Amniotic stem cell (primary cell): ENCODE measurements at places on chromosomes 11 and 22.

DNA sequence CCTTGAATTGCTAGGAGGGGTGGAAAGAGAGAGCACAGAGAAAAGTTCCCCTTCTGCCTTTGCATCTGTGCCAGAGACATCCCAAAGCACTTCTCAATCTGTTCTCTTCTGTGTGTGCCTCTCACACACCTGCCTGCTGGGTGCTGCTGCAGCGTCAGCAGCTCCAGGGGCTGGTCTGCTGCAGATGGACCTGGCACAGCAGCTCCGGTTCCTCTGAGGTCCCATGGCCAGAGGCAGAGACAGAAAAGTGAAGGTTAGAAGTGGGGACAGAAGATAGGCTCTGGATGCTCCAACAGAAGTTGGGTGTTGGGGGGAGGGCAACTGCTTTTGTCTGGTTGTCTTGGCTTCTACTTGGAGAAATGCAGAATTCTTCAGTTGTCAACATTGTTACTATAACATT lies 48.9 kb upstream of the KIRREL3 start:
- DNase-seq: no peak

DNA sequence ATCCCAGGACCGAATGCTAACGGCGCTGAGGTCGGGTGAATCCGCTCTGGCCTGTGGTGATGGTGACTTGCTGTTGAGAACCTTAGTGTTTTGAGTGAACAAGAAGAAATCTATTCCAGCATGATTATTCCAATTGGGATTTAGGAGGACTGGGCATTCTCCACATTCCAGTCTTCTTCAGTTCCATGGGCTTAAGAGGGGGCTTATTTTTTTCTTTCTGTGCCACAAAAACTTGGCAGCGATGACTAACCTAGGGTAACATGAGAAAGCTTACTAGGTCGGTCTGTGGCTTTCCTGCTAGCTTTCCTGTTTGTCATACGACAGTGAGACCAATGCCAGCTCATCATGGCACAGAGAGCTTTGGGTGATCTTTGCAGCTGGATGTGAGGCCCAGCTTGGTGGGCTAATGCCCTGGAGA lies 62.9 kb upstream of the ATXN10 start:
- peak; percentile 79 for DNase-seq

- DNase-seq: no peak
Measured at GRCh38 chr11:99535406-99535805, 514.7 kb downstream of the CNTN5 start.

DNA sequence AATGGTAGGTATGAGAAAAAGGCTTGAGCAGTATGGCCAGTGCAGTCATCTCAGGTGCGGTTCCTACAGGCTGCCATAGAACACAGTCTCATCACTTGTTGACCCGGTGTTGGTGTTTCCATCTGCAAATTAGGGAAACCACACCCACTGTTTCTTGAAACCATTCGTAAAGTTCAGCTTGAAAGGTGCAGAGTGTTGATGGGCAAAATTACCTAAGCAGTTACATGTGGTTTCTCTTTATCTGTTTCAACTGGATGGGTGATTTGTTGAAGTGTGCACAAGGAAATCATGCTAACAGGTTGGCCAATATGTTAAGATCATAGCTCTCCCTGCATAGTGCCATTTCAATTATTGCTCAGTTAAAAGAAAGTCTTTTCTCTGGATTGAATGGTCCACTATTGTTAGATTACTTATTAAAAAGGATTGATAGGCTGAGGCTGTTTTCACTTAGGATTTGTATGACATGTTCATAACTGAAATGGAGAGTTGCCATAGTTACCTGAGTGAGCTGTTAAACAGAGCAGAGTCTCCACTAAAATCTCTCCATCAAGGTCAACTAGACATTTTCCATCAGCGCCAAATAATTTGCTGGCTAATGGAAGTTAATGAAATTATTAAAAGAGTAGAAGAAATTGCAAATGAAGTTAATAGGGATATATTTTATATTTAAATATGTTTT lies 203.1 kb upstream of the MTMR2 start:
- DNase-seq: no peak

DNA sequence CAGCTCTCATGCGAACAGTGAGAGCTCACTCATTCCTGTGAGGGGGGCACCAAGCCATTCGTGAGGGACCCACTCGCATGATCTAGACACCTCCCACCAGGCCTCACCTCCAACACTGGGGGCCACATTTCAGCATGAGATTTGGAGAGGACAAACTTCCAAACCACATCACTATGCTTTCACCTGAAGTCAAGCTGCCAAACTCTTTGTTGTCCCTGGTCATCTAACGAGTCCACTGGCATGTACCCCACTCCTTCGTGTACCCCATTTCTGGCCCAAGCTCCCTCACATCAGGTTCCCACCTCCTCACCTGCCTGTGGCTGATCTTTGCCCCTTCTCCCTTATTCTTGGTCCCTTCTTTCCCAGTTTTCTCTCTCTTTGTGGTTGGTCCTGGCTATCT lies 198.9 kb downstream of the ADAMTS15 start:
- no peak for DNase-seq

DNA sequence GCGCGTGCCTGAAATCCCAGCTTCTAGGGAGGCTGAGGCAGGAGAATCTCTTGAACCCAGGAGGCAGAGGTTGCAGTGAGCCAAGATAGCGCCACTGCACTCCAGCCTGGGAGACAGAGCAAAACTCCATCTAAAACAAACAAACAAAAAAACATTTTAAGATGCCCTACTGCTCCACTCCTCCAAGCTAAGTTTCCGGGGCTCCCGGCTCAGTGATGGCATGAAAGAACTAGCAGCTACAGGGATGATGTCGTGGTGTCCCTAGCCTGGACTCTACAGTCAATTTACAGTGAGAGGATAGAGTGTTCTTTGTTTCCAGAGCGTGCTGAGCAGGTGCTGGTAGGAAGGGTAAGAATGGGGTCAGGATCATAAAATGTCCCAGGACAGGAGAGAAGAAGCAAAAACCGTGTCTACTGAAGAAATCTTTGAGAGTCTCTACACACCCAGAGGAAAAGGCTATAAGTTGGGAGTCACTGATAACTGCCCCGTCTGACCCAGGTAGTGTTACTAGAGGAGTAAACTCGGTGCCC lies 1.2 kb upstream of the ZBTB3 start:
- no peak for DNase-seq

DNA sequence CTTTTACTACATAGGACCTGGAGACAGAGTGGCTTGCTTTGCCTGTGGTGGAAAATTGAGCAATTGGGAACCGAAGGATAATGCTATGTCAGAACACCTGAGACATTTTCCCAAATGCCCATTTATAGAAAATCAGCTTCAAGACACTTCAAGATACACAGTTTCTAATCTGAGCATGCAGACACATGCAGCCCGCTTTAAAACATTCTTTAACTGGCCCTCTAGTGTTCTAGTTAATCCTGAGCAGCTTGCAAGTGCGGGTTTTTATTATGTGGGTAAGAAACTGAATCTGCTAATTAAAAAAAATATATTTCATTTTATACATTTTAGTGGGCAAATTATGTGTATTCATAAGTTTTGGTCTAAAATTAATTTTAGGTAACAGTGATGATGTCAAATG lies 7.8 kb downstream of the BIRC3 start:
- no peak for DNase-seq

- DNase-seq: no peak
Measured at GRCh38 chr11:77559686-77560401, 29.9 kb upstream of the AQP11 start.

- no peak for DNase-seq
Measured at GRCh38 chr11:62726915-62727164, 417 bp downstream of the HNRNPUL2 start.

- DNase-seq: no peak
Measured at GRCh38 chr22:46758867-46759290, 3.6 kb upstream of the TBC1D22A start.

DNA sequence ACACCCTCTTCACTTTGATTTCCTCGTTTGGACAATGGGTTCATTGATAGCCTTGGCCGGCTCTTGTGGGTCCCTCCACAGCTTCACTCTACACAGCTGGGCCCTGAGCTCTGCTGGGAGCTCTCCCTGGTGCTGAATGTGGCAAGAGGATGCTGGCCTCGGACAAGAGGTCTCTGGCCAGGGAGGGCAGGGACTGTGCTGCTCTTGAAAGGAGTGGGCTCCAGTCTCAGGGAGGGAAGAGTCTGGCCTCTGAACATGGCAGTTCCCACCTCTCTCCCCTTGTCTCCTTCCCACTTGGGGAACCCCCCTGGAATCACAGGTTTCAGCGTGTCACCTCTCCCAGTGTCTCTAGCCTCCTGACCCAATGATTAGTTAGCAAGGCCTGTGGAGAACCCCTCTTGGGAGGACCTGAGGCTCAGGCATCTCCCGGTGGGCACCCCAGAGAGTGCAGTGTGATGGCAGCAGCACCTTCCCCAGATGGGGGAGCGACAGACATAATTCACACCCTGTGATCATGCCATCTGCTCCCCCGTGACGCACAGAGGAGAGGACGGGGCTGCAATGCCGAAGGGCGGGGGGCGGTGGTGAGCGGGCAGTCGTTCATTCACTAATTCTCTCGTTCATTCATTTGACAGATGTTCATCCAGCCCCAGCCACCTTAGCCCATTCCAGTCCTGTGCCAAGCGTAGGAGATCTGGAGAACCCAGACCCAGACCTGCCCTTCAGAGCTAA lies 2.8 kb upstream of the CABP7 start:
- no peak for DNase-seq

- DNase-seq: no peak
Measured at GRCh38 chr11:109148669-109149068, 273.3 kb upstream of the C11orf87 start.

- no peak for DNase-seq
Measured at GRCh38 chr22:46084943-46085827, 65.1 kb upstream of the PPARA start.

DNA sequence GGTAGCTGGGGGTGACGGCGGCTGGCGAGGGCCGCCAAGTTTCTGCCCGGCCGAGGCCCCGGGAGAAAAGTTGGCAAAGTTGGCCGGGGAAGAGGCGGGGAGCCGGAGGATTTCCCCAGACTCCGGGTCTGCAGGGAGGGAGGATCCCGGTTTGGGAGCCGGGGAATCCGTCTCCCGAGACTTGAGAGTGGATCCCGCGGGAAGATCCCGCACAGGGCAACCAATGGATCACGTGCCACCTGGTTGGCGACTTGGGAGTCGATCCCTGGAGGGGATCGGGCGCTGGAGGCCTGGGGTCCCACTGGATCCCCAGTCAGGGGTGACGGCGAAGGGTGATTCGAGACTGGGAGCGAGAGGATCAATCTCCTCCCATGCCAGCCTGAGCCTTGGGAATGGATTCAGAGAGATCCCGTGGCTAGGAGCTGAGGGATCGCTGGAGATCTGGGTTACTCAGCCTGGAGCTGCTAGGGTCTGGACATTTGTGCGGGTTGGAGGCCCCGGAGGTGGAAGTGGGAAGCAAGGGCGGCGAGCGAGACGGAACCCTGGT lies 394 bp downstream of the KIAA1671 start:
- DNase-seq: no peak

DNA sequence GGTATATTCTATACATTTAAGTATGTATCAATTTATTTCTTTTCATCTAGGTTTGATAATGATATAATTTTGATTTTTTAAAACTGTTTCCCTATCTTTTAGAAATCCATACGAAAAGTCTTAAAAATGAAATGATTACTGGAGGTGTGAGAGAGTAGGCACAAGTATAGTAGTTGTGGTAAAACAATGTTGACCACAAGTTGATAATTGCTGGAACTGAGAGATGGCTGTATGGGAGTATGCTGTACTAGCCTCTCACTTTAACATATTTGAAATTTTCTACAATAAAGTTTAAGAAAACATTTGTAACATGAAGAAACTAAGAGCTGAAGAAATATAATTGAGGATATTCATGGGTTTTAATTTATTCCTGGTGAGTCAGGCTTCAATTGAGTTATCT lies 30.0 kb downstream of the FSHB start:
- DNase-seq: no peak
